Placental epithelial cell (primary cell): ENCODE measurements at places on chromosomes 11 and 22. TPM values are rescaled to one million over a fixed set of nuclear protein-coding genes. Genes with fewer than 3 reads are reported as not detected.

Gene ZP1
- not detected in 2 replicates for total RNA-seq

Gene ACCSL
- total RNA-seq, result not detected in 2 replicates

Gene HPX
- total RNA-seq, result 0.87 and 2.4 TPM in 2 replicates

Gene SLC17A6
- not detected in 2 replicates for total RNA-seq

Gene SMC1B
- total RNA-seq, result under 0.01 TPM in 1 of 2 replicates, not detected in the other

Gene NLRX1
- total RNA-seq, result 20.0 and 32.3 TPM in 2 replicates

Gene LMNTD2
- total RNA-seq, result 3.3 and 10.6 TPM in 2 replicates

Gene C22orf23
- under 0.01 TPM in 1 of 2 replicates, not detected in the other for total RNA-seq

Gene BANF1
- 23.2 and 37.5 TPM in 2 replicates for total RNA-seq

Gene SEC14L6
- not detected in 2 replicates for total RNA-seq

Gene OR51B6
- not detected in 2 replicates for total RNA-seq
